NCI-H2029 treated with DMSO at 0.1 percent for 48 hours (cell line): ENCODE measurements at places on chromosomes 13 and 19.

DNA sequence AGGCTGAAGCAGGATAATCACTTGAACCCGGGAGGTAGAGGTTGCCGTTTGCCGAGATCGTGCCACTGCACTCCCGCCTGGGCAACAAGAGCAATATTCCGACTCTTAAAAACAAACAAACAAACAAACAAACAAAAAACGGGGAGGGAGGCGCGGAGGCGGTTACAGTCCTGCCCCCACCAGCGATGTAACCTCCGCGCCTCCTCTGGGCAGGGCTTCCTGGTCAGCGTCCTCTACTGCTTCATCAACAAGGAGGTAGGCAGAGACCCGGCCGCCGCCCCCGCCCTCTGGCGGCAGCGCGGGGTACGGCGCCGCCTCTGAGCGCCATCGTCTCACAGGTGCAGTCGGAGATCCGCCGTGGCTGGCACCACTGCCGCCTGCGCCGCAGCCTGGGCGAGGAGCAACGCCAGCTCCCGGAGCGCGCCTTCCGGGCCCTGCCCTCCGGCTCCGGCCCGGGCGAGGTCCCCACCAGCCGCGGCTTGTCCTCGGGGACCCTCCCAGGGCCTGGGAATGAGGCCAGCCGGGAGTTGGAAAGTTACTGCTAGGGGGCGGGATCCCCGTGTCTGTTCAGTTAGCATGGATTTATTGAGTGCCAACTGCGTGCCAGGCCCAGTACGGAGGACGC lies 10.2 kb downstream of the SNRPD2 start:
- peak; percentile 60 for DNase-seq

DNA sequence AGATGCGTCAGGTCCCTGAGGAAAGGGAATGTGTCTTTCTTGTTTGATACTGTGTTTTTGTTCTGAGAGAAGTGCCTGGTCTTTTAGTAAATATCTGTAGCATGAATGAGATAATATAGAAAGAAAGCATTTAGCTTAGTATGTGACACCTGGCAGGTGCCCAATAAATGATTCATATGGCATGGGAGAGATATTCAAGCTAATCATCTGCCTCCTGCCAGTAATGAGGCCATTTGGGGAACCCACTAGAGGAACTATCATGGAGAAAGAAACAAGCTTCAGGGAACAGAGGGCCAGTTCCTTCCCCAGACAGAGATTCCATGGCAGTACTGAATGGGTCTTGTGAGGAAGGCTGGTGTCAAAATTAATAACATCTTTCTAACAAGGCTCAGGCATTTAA lies 603.9 kb downstream of the DCT start:
- no peak for DNase-seq

DNA sequence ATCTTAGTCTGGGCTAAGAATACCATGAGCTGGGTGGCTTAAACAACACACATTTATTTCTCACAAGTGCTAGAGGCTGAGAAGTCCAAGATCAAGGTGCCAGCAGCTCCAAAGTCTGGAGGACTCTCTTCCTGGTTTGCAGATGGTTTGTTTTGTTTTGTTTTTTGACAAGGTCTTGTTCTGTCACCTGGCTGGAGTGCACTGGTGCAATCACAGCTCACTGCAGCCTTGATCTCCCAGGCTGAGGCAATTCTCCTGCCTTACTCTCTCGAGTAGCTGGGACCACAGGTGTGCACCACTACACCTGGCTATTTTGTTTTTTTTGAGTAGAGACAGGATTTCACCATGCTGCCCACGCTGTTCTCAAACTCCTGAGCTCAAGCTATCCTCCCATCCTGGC lies 15.5 kb downstream of the APLP1 start:
- DNase-seq, result no peak

DNA sequence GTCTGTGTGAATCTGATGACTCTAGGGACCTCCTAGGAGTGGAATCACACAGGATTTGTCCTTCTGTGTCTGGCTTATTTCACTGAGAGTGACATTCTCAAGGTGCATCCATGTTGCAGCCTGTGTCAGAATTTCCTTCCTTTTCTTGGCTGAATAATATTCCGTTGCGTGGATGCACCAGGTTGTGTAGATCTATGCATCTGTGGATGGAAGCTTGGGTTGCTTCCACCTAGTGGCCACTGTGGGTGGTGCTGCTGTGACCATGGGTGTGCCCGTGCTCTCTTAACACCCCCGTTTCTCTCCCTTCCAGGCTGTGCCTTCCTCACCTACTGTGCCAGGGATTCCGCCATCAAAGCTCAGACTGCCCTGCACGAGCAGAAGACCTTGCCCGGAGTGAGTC lies 26.2 kb downstream of the CELF5 start:
- no peak for DNase-seq

DNA sequence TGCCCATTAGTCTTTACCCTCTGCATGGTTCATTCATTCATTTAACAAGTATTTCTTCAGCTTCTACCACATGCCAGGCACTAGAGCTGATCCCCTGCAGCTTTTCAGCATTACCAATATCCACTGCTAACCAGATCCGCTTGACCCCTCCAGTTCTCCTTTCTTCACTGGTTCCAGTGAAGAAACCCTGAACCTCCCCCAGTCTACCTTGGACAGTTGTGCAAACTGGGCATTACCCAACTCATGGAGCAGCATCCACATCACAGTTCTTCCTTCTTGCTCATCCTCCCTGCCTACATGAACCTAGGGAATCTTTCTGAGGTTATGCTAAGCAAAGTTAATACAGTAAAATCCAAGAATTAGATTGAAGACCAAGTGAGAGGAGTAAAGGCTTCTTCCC lies 78.7 kb upstream of the SERP2 start:
- DNase-seq, result no peak

- DNase-seq, result no peak
These were observed 6.8 kb upstream of the ERF start for GRCh38 chr19:42261763-42262162.

- DNase-seq, result no peak
These were observed 8.6 kb downstream of the PPP5C start for GRCh38 chr19:46355234-46356148.

DNA sequence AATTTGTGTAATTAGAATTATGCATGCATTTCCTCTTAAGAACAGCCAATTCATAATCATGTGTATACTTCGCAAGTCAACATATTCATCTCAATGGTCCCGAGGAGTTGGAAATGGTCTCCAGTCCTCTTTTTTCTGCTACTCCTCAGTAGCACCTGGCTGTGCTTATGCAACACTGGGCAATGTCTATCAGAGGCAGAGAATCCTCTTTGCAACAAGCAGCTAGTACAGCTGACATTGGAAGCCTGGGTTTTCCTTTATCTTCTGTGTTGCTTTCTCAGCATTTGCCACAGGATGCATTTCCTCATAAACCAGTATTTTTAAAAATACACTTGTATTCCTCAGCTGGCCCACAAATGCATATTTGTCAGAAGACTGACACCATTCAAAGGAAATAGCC lies 405.3 kb upstream of the GPC6 start:
- peak; percentile 59 for DNase-seq

GRCh38 chr13:91214031-91214430 lies 133.5 kb upstream of the MIR17HG start:
- DNase-seq, result no peak

DNA sequence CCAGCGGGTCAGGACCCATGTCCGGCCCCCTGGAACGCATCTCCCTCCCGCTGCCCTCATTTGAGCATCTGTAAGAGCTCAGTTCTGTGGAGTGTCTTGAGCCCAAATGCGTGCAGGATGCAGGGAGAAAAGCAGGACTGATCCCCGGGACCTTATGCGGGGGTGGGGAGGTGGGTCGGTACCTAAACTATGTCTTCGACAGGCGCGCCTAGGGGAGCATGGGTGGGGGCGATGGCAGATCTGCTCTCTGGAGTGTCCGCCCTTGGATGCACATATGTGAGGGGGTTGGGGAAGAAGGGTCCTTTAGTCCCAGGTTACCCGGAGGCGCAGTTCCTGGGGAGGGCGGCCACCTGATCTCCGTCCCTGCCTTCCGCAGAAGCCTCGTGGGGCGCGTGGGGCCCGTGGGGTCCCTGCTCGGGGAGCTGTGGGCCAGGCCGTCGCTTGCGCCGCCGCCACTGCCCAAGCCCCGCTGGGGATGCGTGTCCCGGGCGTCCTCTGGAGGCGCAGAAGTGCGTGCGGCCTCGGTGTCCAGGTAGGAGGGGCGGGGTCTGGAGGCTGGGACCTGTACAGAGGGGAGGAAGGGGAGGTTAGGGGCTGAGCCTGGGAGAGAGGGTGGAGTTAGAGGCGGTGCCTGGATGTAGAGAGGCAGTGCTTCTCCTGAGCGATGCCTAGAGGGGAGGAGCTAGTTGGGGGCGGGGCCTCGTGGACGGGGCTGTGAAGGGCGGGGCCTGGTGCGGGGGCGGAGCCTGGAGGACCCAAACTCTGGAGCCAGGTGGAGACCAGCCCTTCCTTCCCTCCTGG lies 2.9 kb downstream of the CILP2 start:
- peak; percentile 35 for DNase-seq

- DNase-seq, result no peak
These were observed 307.7 kb upstream of the SLC10A2 start for GRCh38 chr13:103373916-103374315.

DNA sequence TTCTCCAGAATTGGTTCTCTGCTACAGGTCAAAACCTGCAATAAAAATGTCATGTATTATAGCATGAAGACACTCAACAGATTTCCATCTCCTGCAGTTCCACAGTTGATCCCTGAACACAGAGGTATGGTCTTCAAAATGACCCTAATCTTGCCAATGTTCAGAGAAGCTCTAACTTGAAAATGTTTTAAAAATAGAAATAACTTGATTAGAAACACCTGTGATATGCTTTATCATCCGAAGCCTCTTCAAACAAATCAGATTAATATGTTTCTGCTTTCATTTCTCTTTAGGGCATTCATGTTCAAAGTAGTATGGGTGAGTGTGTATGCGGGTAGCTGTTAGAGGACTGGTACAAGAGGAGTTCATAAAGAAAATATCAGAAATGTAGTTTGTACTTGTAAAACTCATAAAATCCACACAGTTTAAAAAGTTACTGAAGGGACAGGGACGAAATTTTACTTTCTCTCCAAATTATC lies 60.4 kb downstream of the KCNRG start:
- no peak for DNase-seq

DNA sequence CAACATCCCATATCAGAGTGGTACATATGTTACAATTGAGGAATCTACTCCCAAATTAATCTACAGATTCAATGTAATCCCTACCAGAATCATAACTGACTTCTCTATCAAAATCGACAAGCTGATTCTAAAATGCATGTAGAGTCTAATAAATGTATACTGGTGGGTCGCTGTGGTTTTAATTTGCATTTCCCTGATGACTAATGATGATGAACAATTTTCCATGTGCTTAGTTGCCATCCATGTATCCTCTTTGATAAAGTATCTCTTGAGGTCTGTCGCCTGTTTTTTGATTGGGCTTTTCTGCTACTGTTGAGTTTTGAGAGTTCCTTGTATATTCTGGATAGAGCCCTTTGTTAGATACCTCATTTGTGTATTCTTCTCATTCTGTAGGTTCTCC lies 43.8 kb downstream of the KLF12 start:
- no peak for DNase-seq

DNA sequence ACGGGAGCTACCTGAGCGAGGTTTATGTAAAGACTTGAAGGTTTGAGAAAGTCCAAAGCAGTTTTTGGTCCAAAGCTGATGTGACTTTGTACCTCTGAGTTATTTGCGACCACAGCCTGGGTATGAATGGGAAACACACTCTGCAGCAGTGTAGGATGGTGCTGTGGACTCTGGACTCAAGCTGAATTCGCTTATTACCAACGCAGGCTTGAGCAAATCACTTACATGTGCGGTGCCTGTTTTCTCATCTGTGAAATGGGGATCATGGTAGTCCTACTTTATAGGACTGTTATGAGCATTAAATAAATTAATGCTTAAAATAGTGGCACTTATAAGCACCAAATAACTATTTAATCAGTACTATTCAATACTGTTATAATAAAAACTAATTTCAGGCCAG lies 176.5 kb downstream of the PAN3 start:
- no peak for DNase-seq

DNA sequence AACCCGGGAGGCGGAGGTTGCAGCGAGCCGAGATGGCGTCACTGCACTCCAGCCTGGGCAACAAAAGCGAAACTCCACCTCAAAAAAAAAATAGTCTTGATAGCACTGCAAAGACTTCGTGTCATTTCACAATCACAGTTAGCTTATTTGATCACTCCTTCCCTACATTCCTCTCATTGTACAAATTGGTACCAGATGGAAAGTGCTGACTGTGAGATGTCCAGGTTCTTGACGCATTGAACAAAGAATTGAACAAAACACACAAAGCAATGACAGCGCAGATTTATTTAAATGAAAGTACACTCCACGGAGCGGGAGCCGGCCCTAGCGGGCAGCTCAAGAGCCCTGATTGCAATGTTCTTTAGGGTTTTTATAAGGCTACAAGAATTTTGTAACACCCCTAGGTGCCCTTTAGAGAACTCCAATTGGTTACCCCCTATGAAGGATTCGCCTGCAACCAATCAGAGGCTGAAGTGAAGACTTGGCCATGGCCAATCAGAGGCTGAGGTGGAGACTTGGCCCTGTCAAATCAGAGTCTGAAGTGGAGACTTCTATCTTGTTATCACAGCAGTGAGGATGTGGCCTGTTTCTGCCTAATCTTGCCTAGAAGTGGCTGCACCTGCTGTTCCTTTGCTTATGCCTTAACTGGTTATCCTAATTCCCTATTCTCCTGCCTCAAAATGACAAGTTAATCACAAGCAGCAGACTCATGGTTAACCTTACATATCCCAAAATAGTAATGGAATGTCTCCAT lies 16.7 kb downstream of the ZNF556 start:
- no peak for DNase-seq

- DNase-seq, result no peak
These were observed 8.0 kb upstream of the GARRE1 start for GRCh38 chr19:34246340-34246739.

- no peak for DNase-seq
These were observed 1251.9 kb upstream of the SLC10A2 start for GRCh38 chr13:104318121-104318520.

- DNase-seq, result no peak
These were observed 18.2 kb upstream of the PLAUR start for GRCh38 chr19:43688059-43688701.

- DNase-seq, result no peak
These were observed 5.2 kb downstream of the FRY start for GRCh38 chr13:32036757-32037156.

DNA sequence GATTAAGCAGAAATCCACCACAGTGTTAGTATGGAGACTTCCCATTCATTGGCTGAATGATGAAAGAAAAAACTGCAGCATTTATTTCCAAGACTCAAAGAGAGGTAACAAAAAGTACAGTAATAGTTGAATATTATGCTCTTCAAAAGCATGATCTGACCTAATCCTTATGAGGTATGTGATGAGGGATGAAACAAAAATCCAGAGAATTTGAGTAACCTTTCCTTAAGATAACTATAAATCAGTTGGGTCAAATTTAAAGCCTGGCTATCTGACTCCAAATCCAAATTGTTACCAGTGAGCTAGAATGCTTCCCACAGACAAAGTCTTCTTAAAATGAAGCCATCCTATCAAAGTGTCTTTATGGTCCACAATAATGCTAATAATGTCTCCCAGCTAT lies 38.1 kb downstream of the NUFIP1 start:
- DNase-seq, result no peak

- DNase-seq, result no peak
These were observed 14.0 kb upstream of the MYADM start for GRCh38 chr19:53853707-53854106.

- DNase-seq, result no peak
These were observed 57.9 kb upstream of the C1QTNF9 start for GRCh38 chr13:24251525-24251924.
